ENCODE measurements at places on chromosomes 1 and 21. TPM values are rescaled to one million over a fixed set of nuclear protein-coding genes. Genes with fewer than 3 reads are reported as not detected.

DNA sequence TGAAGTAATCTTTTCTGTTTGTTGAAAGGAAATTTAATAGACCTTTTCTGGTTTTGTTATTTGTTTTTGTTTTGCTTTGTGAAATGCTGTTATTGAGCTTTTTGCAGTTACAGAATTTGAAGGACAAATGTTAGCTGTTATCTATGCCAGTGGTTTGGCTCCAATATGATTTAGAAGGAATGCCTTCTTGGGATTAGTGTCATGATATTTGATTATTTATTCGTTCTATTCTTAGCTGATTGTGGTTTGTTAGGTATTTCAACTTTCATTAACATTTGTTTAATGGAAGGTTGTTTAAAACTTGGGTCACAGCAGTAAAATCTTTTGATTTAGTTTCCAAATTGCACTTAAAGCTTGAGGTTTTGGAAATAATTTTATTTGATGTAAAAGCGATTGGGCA, 33.5 kb downstream of the ADGRL2 start:
- DNase-seq: no peak

DNA sequence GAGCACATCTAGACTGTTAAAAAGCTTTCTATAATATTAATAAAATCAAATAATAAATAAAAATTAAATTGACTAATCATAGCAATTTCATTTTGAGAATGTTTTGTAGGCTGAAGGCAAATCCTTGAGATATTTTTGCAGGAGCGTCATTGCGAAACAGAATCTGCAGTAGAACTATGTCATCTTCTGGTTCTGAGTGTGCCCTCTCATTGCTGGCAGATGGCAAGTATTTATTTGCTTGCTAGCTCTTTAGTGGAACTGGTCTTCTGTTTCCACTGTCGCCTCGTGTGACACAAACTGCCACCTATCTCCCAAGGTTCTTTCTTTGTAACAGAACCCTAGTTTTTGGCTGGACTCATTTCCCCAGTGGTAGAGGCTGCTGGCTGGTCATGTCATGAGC, 19.0 kb upstream of the IRF2BP2 start:
- DNase-seq: no peak

Gene CNIH3
- 18.8 TPM for polyA plus RNA-seq

- no peak for DNase-seq
Observed at GRCh38 chr1:66678146-66678545, 74.1 kb upstream of the DYNLT5 start.

Gene RNU1-4
- not detected for polyA plus RNA-seq

Data from SK-N-SH (cell line).